ENCODE measurements at places on chromosomes 2 and 18.

DNA sequence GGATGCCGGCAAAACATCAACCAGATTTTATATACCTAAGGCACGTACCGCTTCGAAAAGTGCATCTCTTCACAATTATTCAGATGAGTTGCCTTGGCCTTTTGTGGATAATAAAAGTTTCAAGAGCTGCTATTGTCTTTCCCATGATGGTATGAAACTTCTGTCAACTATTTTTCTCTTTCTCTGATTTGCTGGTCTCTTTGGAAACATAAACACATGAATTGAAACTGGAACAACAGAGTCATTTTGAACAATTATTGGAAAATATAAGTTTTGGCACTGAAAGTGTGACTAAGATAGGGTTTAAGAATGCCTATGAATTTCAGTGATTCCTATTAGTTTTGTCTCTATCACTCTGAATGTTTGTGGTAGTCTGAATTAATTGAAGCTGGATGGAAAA lies 109.9 kb downstream of the DPP4 start:
- DNase-seq: no peak

GRCh38 chr2:205759257-205759656 lies 77.0 kb downstream of the NRP2 start:
- DNase-seq: no peak

DNA sequence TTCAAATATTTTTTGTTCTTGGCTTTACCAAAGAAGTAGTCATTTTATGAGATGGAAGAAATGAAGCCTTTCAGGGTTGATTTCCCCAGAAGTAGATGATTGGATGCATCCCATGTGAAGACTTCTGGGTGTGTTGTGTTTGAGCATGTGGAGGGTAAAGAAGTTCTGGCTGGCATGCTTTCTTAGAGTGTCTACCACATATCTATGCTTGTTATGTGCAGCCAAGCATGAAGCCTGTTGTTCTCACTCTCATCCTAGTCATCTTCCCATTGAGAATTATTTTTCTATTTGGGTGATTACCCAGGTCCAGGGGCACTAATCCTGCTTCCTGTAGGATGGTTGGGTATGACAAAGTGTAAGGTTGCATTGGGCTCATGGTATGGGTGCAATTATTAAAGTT lies 472.9 kb downstream of the PTPRM start:
- no peak for DNase-seq

- no peak for DNase-seq
Observed at GRCh38 chr2:42071791-42072190, 24.0 kb downstream of the PKDCC start.

GRCh38 chr2:46480562-46480961 lies 1.2 kb downstream of the TMEM247 start:
- no peak for DNase-seq
